ENCODE measurements at places on chromosomes 5 and 9. TPM values are rescaled to one million over a fixed set of nuclear protein-coding genes. Genes with fewer than 3 reads are reported as not detected.

The ASPN gene
- total RNA-seq = 29.6 TPM

- DNase-seq = no peak
These were observed 80.8 kb downstream of the NTNG2 start for GRCh38 chr9:132242621-132243155.

- DNase-seq = peak; percentile 95
These were observed at the start of gene TNPO1 for GRCh38 chr5:72816284-72817075. TNPO1 (plus strand) TSS chr5:72816661; CDS start chr5:72816738, 77 bp downstream.

DNA sequence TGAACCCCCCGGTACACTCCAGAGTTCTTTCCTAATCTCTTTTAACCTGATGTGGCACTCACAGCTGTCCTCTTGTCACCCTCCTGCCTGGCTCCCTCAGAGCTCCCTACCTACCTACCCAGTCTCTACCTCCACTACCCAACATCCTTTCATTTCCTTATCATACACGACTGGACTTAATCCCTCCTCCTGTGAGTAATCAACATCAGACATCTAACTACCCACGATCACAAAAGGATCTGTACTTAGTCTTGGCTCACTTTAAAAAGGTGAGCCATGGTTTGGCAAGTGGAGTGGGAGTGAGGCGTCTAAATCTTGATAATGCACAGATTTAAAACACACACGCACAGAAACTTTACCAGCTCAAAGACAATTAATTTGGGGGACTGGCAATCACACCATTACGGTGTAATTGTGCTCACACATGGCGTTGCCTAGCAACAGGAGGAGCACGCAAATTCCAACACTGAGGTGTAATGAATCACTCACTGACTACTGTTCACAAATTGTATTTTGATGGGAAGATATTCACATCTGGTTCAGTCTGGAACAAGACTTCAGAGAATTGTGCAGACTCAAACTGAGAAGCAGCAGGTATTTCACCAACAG lies 235.9 kb downstream of the EPB41L4A start:
- DNase-seq = no peak

GRCh38 chr5:149341876-149342275 lies 3.4 kb upstream of the GRPEL2 start:
- DNase-seq = no peak

Measured in heart right ventricle (tissue), 16 donors.